ENCODE measurements at places on chromosomes 11 and 22. TPM values are rescaled to one million over a fixed set of nuclear protein-coding genes. Genes with fewer than 3 reads are reported as not detected.

Gene CHADL
- polyA plus RNA-seq = 0.22 TPM

Gene CTNND1
- 90.3 TPM for polyA plus RNA-seq

Gene ANO9
- polyA plus RNA-seq = not detected

Gene VSIG10L2
- 0.08 TPM for polyA plus RNA-seq

Gene KRTAP5-7
- polyA plus RNA-seq = 0.56 TPM

Gene CALCB
- polyA plus RNA-seq = not detected

Gene GLB1L2
- polyA plus RNA-seq = 4.0 TPM

Gene KRTAP5-2
- polyA plus RNA-seq = not detected
